ENCODE measurements at places on chromosomes 7 and 10. TPM values are rescaled to one million over a fixed set of nuclear protein-coding genes. Genes with fewer than 3 reads are reported as not detected.

ZPBP gene
- polyA plus RNA-seq = not detected

EIF5AL1 gene
- 0.18 TPM for polyA plus RNA-seq

FOXP2 gene
- not detected for polyA plus RNA-seq

NCF1 gene
- polyA plus RNA-seq = 313 TPM

OR2A5 gene
- polyA plus RNA-seq = not detected

MCMBP gene
- 33.9 TPM for polyA plus RNA-seq

FKBP6 gene
- not detected for polyA plus RNA-seq

INMT gene
- polyA plus RNA-seq = not detected

FAM149B1 gene
- 5.5 TPM for polyA plus RNA-seq

ITPRID1 gene
- not detected for polyA plus RNA-seq

BMPER gene
- not detected for polyA plus RNA-seq

C10orf67 gene
- not detected for polyA plus RNA-seq

FKBP9 gene
- polyA plus RNA-seq = 0.30 TPM

SPDYE11 gene
- polyA plus RNA-seq = 0.19 TPM

CTTNBP2 gene
- polyA plus RNA-seq = not detected

AFAP1L2 gene
- polyA plus RNA-seq = 3.0 TPM

KCND2 gene
- not detected for polyA plus RNA-seq

VWDE gene
- not detected for polyA plus RNA-seq

GPC2 gene
- polyA plus RNA-seq = 0.23 TPM

SEMA3A gene
- polyA plus RNA-seq = 0.08 TPM

OR2A1 gene
- polyA plus RNA-seq = not detected

PTPRN2 gene
- 1.6 TPM for polyA plus RNA-seq

CHRM2 gene
- polyA plus RNA-seq = not detected

CABCOCO1 gene
- polyA plus RNA-seq = not detected

LEP gene
- polyA plus RNA-seq = not detected

INA gene
- not detected for polyA plus RNA-seq

FAM237B gene
- not detected for polyA plus RNA-seq

EZH2 gene
- 2.6 TPM for polyA plus RNA-seq

NEUROG3 gene
- polyA plus RNA-seq = not detected

RBP4 gene
- polyA plus RNA-seq = not detected

BEND7 gene
- not detected for polyA plus RNA-seq

MEPCE gene
- 19.8 TPM for polyA plus RNA-seq

CAV1 gene
- polyA plus RNA-seq = 2.3 TPM

MET gene
- polyA plus RNA-seq = not detected

RBP3 gene
- polyA plus RNA-seq = not detected

NUTM2B gene
- polyA plus RNA-seq = 0.21 TPM

ARL3 gene
- polyA plus RNA-seq = 3.8 TPM

STEAP1B gene
- 3.4 TPM for polyA plus RNA-seq

GHITM gene
- 226 TPM for polyA plus RNA-seq

PNLIPRP2 gene
- polyA plus RNA-seq = not detected

PLEKHS1 gene
- polyA plus RNA-seq = not detected

HNRNPA2B1 gene
- polyA plus RNA-seq = 708 TPM

FBXO24 gene
- 0.36 TPM for polyA plus RNA-seq

ACSL5 gene
- polyA plus RNA-seq = 52.3 TPM

CHST15 gene
- polyA plus RNA-seq = 15.4 TPM

ATP6V1F gene
- polyA plus RNA-seq = 325 TPM

All from IgD-negative memory B cell (primary cell).